ENCODE measurements at places on chromosomes 11 and 22. TPM values are rescaled to one million over a fixed set of nuclear protein-coding genes. Genes with fewer than 3 reads are reported as not detected.
A peak's percentile ranks its signal among the peaks of the same experiment; 100 is the strongest.

The GLB1L2 gene
- polyA plus RNA-seq: 0.48 TPM

DNA sequence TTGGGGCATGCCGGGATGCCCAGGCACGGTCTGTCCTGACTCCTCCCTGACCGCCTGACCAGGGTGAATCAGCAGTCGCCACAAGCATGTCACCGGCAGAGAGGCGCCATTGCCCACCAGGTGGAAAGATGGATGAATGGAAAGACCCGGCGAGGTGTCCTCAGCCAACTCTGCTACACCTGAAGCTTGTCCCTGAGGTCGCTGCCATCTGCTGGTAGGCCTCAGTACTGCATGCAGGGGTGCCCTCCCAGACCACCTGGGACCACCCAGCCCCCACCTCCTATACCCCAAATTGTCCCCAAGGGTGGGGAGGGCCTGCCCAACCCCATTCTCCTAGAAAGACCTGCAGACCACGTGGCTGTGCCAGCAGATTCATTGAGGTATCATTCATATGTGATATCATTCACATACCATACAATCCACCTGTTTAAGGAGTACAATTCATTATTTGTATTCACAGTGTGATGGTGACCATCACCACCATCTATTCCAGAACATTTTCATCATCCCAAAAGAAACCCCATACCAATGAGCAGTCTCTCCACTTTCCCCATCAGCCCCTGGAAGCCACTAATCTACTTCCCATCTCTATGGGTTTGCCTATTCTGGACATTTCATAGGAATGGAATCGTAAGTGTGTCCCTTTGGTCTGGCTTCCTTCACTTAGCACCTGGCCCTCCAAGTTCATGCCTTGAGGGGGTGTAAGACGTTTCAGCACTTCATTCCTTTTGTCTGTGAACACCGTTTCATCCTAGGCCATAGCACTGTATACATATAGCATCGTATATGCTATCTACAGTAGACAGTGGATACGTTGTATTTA lies 17.5 kb downstream of the FGF3 start:
- peak; percentile 35 for DNase-seq

- DNase-seq: no peak
Observed at GRCh38 chr11:120710354-120711131, 199.0 kb downstream of the GRIK4 start.

DNA sequence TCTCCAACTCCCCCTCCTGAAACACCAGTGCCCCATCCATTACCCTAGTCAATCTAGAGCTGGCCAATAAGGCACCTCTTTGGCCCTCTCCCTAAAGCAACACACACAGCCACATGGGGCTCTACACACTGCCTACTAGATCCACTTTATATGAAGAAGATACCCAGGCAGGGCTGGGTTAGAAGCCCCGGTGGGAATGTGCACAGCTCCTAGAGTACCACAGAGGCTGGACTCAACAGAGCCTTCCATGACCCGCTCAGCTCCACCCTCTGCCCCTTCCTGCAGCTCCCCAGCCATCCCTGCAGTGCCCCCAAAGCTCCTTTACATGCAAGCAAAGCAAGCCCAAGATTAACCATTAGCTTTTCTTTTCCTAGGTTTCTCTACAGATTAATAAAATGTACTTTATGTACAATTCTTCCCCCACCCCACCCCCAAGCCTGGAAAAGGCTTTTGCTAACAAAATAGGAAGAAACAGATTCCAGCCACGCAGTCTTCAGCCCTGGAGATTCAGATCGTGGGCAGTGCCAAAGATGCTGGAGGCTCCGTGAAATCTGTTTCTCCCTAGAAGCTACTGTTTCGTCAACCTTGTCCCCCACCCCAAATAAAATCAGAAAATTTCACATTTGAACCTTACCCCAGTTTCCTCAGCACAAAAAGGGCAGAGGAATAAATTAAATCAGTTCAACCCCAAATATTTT lies 51.8 kb downstream of the IGSF9B start:
- DNase-seq: no peak

DNA sequence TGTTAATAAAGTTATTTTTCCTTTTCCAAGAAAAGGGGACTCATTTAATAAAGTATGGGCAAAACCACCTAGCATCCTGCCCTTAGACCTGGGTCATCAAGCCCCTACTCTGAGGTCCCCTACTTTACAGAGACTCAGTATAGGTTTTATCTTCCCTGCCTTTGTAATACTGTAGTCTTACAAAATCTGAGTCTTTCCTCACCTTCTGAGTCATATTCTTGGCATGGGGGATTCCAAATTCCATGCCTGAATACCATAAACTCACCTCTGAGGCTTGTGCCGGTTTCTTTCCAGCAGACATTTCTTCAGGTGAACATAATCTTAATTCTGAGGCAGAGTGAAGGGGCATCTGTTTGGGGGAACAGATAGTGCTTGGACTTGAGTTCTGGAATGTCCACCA lies 282.5 kb downstream of the KCNA4 start:
- no peak for DNase-seq

All from endothelial cell of umbilical vein (primary cell).